Left lobe of liver (tissue), 2 donors: ENCODE measurements at places on chromosomes 1 and 21. TPM values are rescaled to one million over a fixed set of nuclear protein-coding genes. Genes with fewer than 3 reads are reported as not detected.

- DNase-seq, result no peak
These were observed 176.0 kb downstream of the GABPA start for GRCh38 chr21:25910809-25911208.

- no peak for DNase-seq
These were observed 1.7 kb downstream of the CDC14A start for GRCh38 chr1:100353988-100354387.

DNA sequence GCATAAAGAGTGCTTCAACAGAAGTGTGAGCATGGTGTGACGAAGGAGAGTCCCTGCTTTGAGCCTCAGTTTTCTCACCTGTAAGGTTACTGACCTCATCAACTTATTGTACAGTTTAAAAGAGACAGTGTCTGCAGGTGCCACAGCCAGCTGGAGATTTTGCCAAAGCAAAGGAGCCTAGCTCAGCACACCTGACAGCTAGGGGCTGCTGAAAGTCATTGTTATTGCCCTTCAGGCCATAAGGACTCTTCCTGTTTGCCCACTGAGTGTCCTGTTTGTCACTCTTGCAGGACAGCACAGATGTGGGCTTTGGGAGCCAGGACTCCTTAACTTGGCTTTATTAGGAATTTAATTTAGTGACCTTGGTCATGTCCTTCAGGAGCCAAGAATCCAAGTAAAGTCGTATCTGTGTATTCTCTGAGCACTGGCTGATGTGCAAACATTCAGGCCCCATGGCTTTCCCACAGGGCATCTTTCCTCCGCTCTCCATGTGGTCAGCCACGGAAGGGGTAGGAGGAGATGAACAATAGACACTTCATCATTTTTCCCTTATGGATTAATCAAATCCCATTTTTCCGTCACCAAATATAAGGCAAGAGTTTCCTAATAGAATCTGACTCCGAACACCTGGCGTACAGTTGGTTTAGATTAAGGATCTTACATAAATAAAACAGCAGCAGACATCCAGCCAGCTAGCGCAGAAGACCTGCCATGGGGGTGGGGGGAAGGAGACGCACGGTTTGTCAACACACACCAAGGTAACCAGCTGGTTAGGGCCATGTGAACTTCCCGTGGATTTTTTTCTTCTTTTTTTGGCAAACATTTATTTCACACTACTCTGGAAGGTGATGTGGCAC is 43.1 kb upstream of the KANK4 start:
- DNase-seq, result no peak

GRCh38 chr1:245310571-245311531 is 156.1 kb downstream of the KIF26B start:
- no peak for DNase-seq

The CBS gene
- 427 TPM for total RNA-seq

The FCGR2B gene
- total RNA-seq, result 14.9 TPM

DNA sequence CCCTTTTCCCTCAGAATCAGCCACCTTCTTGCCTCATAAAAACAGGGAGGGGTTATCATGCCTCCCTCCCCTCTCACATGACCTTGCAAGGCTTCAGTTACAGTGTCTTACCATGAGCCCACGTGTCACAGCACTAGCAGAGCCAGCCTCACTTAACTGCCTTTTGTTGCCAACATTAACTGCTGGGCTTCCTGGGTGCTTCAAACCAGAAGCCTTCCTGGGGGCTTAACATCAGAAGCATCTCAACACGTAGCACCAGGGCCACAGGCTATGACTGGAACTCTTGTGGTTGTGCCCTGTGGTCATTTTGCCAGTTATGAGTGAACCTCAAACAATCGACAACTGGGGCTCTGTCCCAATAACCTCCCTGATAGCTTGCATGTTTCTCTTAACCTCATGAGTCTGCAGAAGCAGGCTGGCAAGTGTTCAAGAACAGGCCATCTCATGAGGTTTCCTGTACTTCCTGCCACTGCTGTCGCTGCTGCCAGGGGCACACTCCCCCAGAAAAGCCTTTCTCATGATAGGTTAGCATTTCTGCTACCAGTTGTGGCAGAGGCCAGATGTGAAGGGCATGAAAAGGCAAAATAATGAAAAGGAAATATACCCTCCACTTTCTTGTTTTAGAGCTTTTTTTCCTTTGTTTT is 132.2 kb downstream of the GLUL start:
- DNase-seq, result peak; percentile 59

The C4BPA gene
- total RNA-seq, result 792 TPM

The SPTA1 gene
- 0.88 TPM for total RNA-seq
